ENCODE measurements at places on chromosomes 6 and 20.

- no peak for DNase-seq
Observed at GRCh38 chr6:32764048-32764447, 716 bp upstream of the HLA-DQB2 start.

- DNase-seq, result no peak
Observed at GRCh38 chr20:29296256-29297230, 1960.9 kb upstream of the DEFB115 start.

DNA sequence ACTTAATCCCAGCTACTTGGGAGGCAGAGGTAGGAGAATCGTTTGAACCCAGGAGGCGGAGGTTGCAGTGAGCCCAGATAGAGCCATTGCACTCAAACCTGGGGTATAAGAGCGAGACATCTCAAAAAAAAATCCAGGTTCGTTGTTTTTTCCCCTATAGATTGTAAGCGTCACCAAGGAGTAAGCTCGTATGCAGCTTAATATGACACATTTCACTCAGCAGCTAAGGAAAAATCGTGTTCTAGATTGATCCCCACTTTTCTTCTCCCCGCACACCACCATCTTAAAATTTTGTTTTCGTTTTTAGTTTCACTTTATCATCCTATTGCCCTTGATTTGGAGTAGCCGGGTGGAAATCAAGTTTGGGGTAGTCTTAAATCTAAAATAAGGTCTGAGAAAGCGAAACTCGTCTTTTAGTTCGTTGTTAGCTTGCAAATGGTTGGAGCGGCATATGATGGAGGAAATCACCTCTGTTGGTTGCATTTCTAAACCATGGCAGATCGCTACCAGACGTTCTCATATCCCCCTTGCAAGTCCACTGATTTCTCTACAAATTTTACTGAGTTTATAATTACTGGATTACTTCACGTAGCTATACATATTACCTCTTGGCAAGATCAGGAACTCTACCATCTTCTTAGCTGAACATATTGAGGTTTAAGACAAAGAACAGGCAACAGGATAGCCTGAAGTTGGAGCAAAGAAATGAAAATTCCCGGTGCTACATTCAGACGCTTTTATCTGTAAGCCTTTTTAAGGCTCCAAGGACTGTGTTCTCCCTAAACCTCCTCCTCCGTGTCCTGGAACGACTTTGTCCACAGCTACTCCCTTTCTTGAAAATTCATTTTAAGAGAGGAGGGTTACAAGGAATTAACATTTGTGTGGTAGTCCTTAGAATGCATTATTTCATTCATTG, 91.1 kb upstream of the BTN3A2 start:
- DNase-seq, result no peak

DNA sequence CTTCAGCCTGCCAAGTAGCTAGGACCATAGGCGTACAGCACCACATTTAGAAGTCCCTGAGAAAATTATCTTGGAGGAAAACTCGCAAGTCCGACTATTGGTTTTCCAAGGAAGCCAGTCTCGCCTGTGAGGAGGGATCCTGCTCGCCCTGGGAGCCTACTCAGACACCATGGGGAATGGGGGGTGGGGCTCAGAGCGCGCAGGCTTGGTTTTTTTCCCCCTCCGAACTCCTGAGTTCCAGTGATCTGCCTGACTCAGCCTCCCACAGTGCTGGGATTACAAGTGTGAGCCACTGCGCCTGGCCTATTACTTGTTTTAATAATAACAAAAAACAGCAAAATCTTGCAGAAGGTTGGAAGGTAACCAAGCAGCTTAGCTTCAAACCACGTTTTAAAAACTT, 153.7 kb downstream of the OR2B2 start:
- DNase-seq, result no peak

- DNase-seq, result no peak
Observed at GRCh38 chr6:129750360-129750759, 40.4 kb upstream of the ARHGAP18 start.

DNA sequence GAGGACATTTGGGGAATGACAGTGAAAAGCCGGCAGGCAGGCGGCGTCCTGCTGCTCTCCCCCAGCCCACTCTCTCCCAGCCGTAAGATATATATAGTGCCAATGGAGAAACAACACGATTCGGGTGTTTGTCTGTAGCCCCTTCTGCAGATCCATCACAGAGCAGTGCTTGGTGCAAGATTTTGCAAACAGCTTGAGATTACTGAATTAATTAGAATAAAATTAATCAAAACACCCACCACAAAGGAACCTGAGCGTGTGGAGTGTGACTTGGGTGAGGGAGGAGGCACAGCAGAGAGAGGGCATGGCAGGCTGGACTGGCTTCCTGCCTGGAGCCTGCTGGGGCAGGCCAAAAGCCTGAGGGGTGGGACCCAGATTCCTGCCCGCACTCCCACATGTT, 28.8 kb upstream of the CCDC167 start:
- DNase-seq, result peak; percentile 64

DNA sequence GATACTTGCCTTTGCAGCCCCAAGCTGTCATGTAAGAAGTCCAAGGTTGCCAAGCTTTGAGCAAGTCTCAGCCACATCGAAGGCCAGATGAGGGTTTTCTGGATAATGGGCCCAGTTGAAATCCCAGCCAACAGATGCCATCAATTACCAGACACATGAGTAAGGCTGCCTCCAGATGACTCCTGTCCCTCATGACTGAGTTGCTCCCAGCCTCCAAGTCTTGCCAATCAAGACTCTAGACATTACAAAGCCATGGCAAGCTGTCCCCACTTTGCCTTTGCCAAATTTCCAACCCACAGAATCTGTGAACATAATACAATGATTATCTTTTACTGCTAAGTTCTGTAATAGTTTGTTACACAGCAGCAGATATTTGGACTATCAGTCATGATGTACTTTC, 76.8 kb upstream of the ARMC2 start:
- no peak for DNase-seq

GRCh38 chr20:408843-409696, 971 bp downstream of the RBCK1 start:
- no peak for DNase-seq

GRCh38 chr6:43127877-43128276, 43.2 kb upstream of the SRF start:
- DNase-seq, result no peak

- DNase-seq, result no peak
Observed at GRCh38 chr20:48422242-48422960, 405.4 kb downstream of the PREX1 start.

DNA sequence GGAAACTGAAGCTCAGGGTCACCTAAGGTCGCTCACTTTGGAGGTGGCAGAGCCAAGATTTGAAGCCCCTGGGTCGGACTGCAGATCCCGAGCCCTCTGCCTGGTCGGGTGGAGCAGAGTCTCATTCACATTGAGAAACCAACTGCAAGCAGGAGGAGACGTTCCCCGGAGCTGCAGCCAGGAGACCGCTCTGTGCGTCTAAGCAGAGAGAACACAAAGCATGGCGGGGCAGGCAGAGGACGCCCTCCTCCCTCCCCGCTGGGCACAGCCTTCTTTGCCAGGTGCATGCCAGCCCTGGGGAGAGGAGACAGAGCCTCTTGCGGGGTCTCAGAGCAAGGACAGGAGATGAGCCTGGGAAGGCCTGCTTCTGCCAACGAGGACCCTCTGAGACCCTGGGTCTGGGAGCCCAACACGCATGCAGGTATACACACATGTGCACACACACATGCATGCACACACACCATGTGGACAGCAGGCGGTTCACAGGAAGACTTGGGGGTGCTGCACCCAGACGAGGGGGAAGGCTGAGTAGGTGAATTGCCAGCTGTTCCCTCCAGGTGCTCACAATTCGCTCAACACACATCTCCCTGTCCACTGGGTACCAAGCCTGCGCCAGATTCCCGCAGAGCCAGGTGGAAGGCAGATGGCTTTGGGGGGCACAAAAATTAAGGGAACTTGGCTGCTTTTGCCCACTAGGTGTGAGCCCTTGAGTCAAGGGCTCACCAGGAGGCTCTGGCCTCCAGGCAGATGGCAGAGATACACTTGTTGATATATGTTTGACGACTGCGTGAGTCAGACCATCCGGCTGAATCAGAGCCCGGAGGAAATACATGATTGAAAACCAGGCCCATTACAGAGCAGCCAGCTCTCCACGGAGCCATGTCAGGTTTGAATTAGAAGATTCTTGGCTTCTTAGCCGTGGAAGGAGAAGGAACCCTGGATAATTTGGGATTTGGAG, 5.5 kb upstream of the NTSR1 start:
- DNase-seq, result peak; percentile 60

DNA sequence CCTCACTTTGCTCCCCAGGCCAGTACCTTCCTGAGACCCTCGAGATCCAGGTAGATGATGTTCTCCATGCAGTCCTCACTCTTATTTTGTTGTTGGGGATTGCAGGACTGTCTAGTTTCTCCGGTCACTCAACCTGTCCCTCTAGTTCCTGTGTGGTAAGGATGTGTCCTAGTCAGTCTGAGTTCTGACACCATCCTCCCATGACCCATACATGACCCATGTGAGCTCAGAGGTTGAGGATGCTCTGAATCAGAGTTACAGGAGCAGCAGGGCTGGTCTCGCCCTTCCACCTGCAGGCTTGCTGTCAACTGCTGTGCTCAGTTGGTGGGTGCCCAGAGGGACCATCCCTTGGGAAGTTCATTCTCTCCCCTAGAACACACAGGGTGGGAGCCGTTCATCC, 11.9 kb upstream of the CST8 start:
- no peak for DNase-seq

DNA sequence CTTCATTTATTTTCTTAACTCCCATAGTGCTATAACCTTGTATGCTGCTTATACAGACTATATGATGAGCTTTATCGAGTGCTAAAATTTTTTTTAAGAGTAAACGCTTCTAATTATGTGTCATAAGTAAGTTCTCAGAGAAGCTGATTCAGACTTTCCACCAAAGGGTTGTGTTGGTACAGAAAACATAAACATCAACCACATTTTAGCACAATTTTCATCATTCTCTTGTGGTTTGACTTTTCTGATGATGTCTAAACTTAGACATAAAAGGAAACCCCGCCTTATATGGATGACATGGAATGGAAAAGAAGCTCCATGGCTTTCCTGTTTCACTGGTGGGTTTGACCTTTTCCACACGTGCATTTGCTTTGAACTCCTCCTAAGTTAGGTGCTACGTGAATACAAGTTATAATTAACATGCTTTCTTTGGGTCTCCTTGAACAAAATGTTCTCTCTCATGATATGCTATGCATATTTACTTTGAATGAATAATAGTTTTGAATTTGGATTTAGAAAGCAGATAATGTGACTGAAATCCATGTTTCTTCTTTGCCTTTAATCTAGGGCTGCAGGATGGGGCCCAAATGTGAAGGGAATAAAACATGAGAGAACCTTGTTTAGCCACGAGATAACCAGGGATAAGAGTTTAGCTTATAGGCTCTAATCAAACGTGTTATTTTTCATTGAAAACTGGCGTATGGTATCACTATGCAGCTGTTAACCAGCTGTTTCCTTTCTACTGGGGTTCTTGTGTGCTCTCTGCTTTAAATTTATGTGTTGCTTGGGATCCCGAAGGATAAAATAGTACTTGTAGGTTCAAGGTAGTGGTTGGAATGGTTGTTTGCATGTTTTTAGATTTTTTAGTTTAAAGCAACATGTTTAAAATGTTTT, 127.1 kb upstream of the AHI1 start:
- no peak for DNase-seq

DNA sequence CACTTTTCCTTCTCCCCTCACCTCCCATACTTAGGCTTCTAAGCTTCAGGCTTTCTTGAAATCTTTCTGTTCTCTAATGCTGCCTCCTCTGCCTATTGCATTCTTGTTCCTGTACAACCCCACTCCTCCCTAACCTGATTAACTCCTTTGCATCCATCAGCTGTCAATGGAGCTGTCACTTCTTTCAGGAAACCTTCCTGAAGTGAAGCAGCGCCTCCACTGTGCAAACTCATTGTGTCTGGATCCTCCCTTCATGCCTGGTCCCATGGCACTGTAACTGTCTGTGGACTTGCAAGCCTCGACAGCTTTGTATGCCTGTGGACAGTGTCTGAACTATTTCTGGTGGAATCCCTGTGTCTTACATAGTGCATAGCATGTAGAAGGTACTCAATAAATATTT, 185.0 kb downstream of the HS3ST5 start:
- no peak for DNase-seq

GRCh38 chr20:45128099-45128498, 3.8 kb upstream of the WFDC12 start:
- no peak for DNase-seq

- no peak for DNase-seq
Observed at GRCh38 chr6:16237242-16237641, 1.1 kb upstream of the GMPR start.

GRCh38 chr6:131013495-131013894, 49.5 kb downstream of the EPB41L2 start:
- DNase-seq, result no peak

DNA sequence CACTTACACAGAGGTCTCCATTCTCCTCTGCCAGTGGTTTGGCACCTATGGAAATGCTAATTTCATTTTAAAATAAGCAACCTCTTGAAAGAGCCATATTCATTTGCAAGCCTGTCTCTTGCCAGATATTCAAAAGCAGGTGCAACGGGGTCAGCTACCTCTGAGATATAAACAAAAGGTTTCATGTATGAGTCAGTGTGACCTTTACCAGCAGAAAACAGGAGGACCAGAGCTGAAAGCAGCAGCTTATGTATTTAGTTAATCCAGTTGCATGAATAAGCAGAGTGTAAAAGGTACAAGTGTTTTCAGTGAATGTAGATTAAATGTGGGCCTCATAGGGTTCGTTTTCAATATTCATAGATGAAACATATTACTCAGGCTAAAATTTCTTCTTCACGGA, 56.0 kb downstream of the TENT5A start:
- no peak for DNase-seq

GRCh38 chr20:36441027-36441414, 100.3 kb upstream of the MYL9 start:
- DNase-seq, result no peak

GRCh38 chr20:57391439-57392301, 474 bp downstream of the RBM38 start:
- no peak for DNase-seq

DNA sequence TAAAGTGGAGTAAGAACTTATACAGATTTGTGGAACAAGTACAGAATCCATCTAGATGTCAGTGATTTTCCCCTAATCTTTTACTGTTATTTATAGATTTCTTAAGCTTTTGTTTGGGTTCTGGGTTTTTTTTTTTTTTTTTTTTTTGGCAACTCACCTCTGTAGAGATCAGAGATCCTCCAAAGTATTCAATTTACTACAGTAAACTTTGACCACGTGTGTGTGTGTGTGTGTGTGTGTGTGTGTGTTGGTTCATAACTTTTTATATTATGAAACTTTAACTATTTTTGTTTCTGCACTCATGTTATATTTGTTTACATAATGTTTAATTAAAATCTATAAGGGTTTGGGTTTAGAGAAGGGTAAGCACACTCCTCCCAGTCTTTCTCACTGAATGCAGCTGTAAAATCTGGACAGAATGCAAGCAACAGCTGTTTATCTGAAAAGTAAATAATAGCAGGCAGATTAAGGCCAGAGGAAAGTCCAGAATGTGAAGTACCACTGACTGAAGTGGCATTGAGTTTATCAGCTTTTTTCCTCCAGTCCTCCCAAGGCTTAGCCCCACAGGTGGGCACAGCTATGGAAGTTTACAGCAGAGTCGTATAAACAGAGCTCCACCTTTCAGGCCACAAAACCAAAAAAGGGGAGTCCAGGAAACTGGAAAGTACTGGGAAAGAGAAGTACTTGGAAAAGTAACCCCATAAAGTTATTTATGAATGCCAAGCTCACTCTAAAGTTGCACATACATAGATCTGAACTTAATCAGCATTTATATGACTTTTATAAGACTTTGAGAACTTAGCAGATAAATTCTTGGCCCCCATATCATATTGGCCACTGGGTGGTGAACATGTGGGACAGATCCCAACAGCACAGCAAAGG, 43.0 kb upstream of the CD2AP start:
- no peak for DNase-seq
